H9 (cell line): ENCODE measurements at places on chromosomes 4 and X. TPM values are rescaled to one million over a fixed set of nuclear protein-coding genes. Genes with fewer than 3 reads are reported as not detected.

DNA sequence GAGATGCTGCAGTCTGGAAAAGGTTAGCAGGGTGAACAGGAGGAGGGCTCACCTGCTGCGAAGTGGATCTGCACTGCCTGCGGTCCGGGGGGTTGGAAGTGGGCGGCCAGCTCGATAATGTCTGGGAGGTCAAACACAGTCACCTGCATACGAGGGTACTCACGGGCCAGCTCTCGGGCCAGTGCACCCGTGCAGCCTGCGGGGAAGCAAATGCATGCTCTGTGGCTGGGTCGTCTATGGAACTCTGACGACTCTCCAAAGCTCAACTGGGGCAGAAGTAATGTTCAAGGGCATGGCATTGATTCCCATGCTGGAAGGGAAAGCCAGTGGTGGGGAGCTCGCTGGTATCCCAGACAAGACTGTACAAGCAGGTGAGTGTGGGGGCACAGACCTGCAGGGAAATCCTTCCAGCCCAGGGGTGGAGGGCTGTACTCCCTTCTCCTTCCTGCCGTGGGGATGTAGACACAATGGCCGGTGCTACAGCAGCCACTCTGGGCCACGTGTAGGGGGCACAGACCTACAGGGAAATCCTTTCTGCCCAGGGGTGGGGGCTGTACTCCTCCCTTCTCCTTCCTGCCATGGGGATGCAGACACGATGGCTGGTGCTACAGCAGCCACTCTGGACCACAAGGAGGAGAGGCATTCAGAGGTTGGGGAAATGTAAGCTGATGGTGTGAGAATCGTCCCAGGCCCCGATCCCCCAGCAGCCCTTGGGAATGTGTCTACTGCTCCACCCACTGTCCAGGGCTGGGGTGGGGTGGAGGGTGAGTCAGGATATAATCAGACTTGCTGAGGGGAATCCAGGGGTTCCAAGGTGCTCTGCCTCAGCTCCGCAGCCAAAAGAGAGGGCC, 26.2 kb upstream of the SLC25A6 start:
- DNase-seq = no peak

DNA sequence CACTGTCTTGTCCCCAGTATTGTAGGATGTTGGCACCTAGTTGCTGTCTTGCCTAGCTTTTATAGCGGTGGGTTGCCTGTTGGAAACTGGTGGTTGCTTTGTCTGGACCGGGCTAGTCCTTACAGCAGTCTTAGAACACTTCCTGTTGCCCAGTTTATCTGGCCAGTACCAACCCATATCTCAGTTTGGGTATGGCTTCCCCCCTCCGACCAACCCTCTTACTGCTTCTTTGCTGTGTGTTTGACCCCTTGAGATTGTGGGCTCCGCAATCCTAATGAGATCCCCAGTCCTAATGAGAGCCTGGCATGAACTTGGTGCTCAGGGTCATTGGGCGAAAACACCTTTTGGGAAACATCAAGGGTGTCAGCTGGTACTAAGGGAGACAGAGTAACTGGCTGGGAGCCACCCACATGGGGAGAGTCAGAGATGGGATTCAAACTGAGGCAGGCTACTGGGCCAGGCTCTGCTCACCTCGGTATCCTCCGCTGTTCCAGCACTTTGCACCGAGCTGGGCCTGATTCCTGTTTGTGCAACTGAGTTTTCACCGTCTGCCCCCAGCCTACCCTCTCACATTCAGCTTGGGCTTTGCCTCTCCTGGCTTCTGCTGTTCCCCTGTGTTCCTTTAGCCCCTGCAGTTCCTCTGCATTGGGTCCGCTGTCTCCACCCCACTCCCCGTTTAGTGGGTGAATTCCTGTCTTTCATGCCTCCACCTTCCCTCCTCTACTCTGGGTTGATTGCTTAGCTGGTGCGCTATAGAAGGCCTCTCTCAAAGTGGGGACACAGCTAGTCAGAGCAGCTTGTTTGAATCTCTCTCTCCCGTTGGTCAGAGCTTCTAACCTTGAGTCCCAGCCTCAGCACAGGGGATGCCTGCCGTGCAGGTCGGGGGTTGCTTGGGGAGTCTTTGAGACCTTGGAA, 1.6 kb downstream of the TBC1D14 start:
- DNase-seq = no peak

The TMPRSS11E gene
- total RNA-seq = 2.3 and 3.3 TPM in 2 replicates

GRCh38 chr4:42262701-42263490, 110.4 kb upstream of the BEND4 start:
- no peak for DNase-seq

The PDLIM5 gene
- total RNA-seq = 57.7 and 58.0 TPM in 2 replicates
